H7 (cell line): ENCODE measurements at places on chromosomes 7 and 10.

DNA sequence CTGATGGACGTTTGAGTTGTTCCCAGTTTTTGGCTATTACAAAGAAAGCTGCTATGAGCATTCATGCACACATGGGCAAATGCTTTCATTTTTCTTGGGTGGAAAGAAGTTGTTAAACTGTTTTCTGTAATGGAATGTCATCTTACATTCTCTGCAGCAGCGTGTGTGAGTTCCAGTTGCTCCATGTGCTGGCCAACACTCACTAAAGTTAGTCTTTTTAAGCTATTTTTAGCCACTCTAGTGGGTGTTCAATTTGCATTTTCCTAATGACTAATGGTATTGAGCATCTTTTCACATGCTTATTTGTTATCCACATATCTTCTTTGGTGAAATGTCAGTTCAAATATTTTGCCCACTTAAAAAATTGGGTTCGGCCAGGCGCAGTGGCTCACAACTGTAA lies 82.8 kb upstream of the COL13A1 start:
- DNase-seq, result no peak

DNA sequence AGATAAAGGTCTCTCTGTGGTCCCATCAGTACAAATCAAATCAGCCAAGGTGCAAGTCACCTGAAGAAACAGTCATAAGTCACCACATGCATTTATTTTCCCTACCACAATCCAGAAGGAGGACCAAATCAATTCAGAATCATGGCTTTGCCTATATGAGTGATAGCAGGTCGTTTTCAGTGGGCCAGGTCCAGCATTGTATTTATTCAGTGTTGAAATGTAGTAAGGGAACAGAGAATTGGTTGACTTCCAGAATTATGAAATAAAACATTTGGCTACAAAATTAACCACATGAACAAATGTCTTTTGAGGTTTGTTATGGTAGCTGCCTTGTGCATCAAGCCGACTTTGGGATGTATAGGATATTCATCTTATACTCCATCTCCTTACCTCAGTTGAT lies 88.4 kb downstream of the POLR1F start:
- no peak for DNase-seq

GRCh38 chr7:7911369-7912123 lies 57.0 kb upstream of the GLCCI1 start:
- DNase-seq, result no peak

GRCh38 chr10:28246023-28246422 lies 56.8 kb downstream of the MPP7 start:
- no peak for DNase-seq

- DNase-seq, result no peak
Observed at GRCh38 chr7:47792521-47793121, 155.6 kb downstream of the PKD1L1 start.

- DNase-seq, result no peak
Observed at GRCh38 chr7:205115-206010, 13.0 kb downstream of the FAM20C start.

GRCh38 chr7:36300696-36301350 lies 88.8 kb upstream of the ANLN start:
- DNase-seq, result no peak

DNA sequence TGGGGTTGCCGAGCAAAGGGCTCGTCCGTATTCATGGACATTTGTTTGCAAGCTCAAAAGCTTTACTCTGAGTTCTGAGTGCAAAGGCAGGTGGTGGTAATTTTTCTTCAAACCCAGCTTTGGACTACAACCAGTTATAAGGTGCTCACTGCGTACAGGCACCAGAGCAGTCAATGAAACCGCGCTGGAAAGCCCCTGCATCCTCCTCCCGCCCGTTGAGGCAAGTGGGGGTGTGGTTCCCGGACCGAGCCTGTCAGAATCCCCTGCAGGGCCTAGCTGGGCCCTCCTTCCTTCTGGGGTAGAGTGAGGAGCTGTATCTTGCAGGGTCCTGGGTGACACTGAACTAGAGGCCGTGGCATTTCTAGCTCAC lies 22.3 kb downstream of the AMZ1 start:
- DNase-seq, result no peak

GRCh38 chr7:155053002-155053401 lies 17.1 kb upstream of the HTR5A start:
- no peak for DNase-seq

GRCh38 chr7:3861941-3862340 lies 560.9 kb downstream of the SDK1 start:
- peak; percentile 51 for DNase-seq

DNA sequence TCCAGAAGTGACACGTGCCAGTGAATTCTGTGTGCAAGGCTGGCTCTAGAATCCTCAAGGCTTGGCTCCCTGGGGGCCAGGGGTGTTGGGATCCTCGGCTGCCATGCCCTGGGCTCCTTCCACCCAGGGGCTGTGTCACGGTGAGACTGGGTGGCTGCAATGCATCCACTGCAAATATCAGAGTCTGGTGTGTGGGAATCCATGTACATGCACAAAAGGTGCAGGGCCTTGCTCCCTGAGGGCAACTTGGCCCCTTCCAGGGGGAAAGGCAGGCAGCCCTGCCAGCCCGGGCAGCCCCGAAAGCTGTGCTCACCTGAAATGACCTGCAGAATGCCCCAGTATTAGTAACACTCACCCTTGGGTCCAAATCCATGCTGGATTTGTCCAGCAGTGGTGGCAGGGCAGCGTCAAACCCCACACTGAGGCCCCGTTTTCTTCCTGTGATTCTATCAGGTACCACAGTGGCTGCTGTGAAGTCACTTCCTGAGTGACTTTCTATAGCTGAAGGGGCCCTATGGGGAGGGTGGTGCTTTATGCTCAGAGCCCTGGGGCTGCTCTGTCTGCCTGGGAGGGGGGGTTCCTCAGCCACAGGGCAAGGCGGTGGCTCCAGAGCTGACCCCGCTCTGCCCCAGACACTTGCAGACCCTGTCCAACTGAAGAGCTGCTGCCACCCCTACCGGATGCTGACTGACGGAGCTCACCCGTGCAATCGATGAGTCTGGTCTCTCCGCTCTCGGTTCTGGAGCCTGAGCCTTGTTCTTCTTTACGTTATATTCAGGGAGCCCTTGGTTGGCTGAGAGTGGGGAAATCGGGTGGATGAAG lies 317.7 kb downstream of the GLRX3 start:
- no peak for DNase-seq

DNA sequence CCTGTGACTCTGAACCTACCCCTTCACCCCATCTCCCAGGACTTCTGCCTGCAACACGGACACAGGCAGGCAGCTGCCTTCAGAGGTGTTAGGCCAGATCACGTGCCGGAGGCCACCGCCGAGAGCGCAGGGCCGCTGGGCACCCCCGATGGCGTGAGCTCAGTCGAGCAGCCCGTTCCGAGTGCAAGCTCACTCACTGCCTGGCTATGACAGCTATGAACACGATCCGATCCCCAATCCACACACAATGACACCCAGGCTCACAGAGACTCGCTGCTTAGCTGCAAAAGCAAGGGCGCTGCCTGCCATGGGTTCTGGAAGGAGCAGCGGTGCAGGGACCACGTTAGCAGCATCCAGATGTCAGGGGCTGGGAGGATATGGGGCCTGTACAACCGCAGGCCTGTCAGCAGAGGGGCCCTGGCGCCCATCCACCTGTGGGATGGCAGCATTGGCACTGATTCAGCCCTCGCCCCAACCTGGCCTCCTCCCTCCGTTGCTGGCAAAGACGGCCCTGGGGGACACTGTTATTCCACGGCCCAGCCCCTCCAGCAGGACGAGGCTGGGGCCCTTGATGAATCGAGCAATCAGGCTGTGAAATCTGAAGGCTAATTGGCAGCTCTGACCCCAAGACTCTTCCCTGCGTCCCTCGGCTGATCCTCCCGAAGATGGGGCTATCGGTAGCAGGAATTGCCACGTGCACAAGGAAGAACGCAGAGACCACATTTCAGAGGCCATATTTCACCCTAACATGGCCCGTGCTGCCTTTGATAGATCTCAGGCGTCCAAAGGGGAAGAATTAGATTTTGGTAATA lies 230.1 kb downstream of the ELFN1 start:
- DNase-seq, result no peak

- no peak for DNase-seq
Observed at GRCh38 chr10:128062881-128063563, 63.2 kb downstream of the MKI67 start.

- no peak for DNase-seq
Observed at GRCh38 chr10:50540069-50540825, 83.5 kb downstream of the SGMS1 start.

GRCh38 chr7:67359900-67360299 lies 363.3 kb downstream of the TYW1 start:
- DNase-seq, result no peak

DNA sequence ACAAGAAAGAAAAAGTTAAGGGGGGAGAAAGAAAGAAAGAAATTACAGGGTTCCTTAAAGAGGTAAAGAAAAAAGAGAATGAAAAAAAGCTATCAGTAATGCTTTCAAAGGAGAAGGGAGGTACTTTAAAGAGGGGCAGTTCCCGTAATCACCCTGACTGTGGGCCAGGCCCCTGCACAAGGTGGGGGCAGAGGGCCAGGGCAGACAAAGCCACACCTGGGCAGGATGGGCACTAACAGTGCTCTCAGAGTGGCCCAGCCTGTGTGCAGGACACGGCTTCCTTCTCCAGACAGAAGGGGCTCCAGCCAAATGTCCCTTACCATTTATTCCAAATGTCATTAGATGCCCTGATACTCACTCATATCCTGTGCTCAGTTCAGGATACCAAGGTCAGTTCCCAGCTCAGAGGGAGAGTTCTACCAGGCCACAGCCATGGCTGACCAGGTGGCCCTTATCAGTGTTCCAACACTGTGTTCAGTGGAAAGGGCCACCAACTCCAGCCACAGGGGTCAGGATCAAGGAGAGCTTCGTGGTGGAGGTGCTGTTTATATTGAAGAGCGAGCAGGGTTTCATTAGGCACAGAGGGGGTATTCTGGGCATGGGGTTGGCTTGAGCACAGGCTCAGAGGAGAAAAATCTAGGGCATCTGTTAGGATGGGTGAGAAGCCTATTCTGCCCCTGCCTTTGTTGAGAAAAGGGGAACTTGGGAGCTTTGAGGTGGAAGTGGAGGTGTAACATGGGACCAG lies 29.9 kb downstream of the DPCD start:
- DNase-seq, result no peak

DNA sequence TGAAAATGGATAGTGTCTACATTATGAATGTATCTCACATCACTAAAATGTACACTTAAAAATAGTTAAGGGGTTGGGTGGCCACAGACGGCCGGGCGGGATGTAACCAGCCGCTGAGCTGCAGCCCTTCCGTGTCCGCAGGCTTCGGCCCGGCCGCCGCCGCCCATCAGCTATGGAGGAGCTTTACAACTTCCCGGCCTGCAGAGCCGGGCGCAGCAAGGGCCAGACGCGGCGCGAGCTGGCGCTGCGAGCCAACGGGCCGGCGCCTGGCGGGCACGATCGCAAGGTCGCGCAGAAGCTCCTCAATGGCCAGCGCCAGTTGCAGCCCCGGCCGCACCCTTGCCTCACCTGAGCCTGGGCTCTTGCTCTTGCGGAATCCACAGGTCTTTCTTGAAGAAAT lies 69.1 kb downstream of the KMT2C start:
- DNase-seq, result peak; percentile 25
